ENCODE measurements at places on chromosomes 2 and 18. TPM values are rescaled to one million over a fixed set of nuclear protein-coding genes. Genes with fewer than 3 reads are reported as not detected.

The TCF7L1 gene
- total RNA-seq, result 21.1 TPM

The ABCA12 gene
- 0.17 TPM for total RNA-seq

The COBLL1 gene
- 95.3 TPM for total RNA-seq

The LONRF2 gene
- 4.2 TPM for total RNA-seq

The CYP27C1 gene
- total RNA-seq, result not detected

The STK25 gene
- total RNA-seq, result 134 TPM

The TAF4B gene
- 3.3 TPM for total RNA-seq

DNA sequence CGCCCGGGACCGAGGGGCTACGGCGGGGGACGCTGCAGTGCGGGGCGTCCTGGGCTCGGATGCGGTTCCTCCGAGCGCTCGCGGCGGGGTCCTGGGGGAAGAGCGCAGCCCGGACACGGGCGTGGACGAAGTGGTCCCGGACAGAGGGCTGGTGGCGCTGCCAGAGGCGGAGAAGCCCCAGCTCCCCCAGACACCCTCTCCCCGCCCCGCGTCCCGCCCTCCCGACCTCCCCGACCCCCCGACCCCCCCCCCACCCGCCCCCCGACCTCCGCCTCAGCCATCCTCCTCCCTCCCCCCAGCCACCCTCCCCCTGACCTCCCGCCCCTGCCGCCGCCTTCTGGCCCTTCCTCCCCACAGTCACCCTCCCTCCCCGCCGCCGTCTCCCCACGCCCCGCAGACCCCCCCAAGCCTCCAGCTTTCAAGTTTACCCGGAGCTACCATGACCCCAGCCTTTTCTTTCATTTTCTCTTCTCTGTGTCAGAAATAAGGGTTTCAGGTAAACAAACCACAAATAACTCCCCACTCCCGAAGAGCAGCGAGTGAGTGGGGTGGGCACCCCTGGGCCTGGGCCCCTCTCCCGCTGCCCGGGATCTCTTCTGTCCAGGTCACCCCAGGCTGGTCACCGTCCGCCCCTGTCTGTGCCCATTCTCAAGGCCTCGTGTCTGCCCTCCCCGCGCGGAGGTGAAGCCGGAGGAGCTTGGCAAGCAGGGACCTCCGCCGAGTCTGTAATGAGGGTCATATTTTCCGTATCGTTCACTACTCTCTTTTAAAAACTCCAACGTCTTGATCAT lies 5.1 kb downstream of the NFATC1 start:
- DNase-seq, result peak; percentile 61

DNA sequence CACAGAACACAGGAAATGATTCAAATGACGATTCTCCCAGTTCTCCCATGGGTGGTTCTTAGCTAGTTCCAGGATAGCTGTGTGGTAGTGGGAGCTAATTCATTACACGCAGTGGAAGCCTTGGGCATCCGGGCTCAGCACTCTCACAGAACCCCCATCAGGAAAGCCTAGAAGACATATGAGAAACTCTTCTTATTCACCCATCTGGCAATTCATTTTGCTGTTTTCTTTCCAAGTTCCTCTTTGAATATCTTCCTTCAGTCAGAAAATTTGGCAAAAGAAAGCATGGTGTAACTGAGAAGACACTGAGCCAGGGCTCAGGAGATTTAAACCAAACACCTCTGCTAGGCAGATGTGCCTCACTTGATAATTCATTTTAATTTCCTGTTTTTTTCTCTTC lies 85.2 kb upstream of the FN1 start:
- no peak for DNase-seq

DNA sequence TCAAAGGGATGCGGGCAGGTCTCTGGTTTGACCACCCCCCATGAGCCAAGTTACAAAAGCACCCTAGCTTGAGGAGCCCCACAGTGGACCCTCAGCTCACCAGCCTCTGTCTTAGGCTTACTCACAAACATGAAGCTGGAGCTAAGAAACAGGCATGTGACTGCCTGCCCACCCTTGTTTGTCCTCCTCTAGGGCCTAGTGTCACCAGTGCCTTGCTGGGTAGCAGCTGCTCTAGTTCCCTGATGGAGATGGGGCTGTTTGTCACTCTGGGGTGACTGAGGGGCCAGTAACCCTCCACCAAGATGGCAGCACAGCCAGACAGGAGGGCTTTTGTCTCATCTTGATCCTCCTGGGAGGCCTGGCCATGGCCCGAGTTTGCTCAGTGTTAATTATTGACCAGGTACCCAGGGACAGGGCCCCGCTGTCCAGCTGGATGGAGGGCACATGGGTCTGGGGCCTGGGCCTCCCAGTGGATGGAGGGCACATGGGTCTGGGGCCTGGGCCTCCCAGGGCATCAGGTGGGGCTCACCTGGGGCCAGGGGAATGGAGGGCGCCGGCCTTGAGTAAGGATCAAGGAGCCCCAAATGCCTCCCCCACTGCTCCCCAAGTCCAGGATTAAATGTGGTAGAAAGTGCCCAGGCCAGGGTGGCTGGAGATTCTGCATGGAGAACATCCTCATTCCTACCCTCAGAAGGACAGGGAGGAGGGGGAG lies 185.9 kb upstream of the HAAO start:
- peak; percentile 28 for DNase-seq

GRCh38 chr2:123870206-123870880 lies 154.7 kb upstream of the CNTNAP5 start:
- DNase-seq, result no peak

GRCh38 chr2:88350331-88351248 lies 101.9 kb downstream of the FOXI3 start:
- DNase-seq, result peak; percentile 83

- peak; percentile 37 for DNase-seq
Observed at GRCh38 chr18:29737190-29737589, 1305.4 kb downstream of the DSC3 start.

DNA sequence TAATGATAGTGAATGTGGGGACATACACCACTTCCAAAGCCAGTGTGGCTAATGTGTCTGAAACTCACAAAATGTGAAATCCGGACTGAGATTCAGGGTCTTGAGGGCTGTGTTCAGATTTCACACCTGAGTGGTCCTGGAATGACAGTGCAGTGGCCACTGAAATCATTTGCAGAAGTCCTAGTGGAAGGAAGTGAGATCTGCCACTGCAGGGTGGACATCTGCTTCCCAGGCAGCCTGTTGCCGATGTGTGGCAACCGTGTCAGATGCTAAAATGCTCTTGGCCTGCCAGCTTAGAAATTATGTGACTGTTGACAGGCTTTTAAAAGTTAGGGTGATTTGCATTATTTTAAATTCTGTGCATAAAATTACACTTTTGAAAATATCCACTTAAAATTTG lies 77.8 kb upstream of the TMEM200C start:
- no peak for DNase-seq

GRCh38 chr2:133568172-133568571 lies at the start of gene NCKAP5:
Gene NCKAP5 (minus strand): TSS chr2:133568463. CDS start chr2:133517526, 50,937 bp downstream.
- DNase-seq, result no peak

DNA sequence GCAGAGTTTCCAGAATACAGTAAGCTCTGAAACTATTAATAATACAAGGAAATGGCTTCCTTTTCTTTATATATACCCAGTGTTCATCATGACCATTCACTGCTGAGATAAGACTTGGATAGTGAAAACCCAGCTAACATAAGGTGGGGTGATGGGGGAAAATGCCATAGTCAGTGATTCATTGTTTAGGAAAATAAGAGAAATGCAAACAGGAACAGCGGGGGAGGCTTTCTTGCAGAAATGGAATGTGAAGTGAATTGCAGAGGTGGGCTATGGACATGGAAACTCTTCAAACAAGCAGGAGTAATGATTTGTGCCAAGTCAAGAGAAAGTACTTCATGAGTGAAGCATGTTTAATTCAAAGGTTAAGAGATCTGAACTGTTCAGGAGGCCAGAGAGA lies 519.4 kb downstream of the TDRD15 start:
- no peak for DNase-seq

GRCh38 chr2:148719941-148720436 lies 75.4 kb downstream of the EPC2 start:
- no peak for DNase-seq

GRCh38 chr18:75283731-75284130 lies 73.1 kb downstream of the TSHZ1 start:
- no peak for DNase-seq

- no peak for DNase-seq
Observed at GRCh38 chr2:62408241-62408677, 97.7 kb downstream of the TMEM17 start.

- DNase-seq, result no peak
Observed at GRCh38 chr2:84628486-84628885, 112.2 kb downstream of the DNAH6 start.

GRCh38 chr18:3054780-3055179 lies 41.8 kb upstream of the LPIN2 start:
- DNase-seq, result no peak

GRCh38 chr2:170313347-170313991 lies 135.5 kb downstream of the MYO3B start:
- no peak for DNase-seq

GRCh38 chr2:69089998-69090397 lies 77.0 kb downstream of the ANTXR1 start:
- no peak for DNase-seq

GRCh38 chr2:134728163-134728562 lies 9.4 kb upstream of the TMEM163 start:
- DNase-seq, result no peak

DNA sequence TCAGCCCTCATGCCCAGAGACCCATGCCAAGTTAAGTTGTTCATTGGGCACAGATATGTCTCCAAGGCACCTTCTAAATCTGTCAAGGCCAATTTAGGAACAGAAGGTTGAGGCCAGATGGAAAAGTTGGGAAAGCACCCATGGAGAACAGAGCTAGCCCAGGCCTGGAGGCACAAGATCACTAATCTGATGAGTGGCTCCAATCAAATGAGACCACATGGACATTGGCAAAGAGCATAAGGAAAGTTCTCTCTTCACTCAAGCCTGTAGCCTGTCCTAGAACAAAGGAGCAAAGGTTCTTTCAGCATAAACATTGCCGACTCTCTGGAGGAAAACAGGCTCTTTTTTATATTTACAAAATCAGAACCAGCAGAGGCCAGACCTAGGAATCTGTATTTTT lies 154.8 kb downstream of the RNF152 start:
- DNase-seq, result no peak

- DNase-seq, result no peak
Observed at GRCh38 chr2:8515864-8516533, 165.9 kb upstream of the ID2 start.

DNA sequence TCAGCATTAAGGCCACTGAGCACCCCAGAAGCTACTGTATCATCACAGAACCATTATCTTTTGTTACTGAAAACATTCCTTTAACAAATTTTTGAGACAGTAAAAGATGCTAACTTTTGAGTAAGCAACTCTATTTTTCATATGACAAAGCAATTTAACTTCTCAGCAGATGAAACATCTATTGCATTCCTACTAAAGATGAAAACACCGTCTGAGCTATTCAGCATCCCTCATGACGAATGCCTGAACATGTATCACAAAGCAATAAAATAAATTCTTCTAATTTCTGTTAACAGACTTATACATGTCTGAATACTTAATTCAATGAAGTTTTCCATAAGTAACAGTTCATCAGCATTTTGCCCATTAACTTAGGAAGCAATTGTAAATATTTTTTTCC lies 23.9 kb downstream of the CHN1 start:
- no peak for DNase-seq

- DNase-seq, result no peak
Observed at GRCh38 chr2:70570041-70570661, 16.5 kb upstream of the TGFA start.

- DNase-seq, result no peak
Observed at GRCh38 chr2:240326246-240326645, 109.2 kb upstream of the GPC1 start.

DNA sequence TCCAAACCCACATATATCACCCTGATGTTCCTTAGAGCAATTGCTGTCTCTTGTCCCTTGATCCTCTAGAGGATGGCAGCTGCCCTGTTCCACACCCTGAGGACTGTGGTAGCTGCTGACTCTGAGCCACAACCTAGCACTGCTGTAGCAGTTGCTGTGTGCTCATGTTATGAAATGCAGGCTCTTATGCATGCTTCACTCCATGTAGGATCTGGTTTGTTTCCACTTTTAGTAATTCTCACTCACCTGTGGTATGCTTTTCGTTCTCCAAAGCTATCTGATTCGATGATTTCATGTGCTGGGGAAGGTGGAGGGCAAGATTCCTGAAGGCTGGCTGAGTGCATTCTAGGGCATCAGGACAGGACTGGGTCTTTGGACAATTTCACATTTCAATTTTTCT lies 649.0 kb upstream of the RAB6C start:
- no peak for DNase-seq

DNA sequence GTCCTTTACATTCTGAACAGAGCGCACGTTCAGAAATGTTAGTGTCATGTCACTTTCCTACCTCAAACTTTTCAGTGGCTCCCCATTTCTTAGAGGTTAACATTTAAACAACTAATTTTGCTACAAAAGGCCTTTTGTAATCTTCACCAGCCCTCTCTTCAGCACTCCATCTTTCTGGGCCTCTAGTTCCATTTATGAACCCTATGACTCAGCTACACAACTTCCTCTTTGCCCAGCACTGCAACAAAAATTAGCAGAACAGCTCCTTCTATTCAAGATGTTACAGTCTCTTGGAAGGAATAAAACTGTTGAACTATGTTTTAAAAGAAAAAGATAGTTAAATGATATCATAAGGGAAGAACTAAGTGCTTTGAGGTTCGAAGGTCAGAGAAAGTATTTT lies 139.9 kb downstream of the VWC2L start:
- DNase-seq, result no peak

- DNase-seq, result no peak
Observed at GRCh38 chr18:39058386-39059000, 1492.9 kb upstream of the CELF4 start.
